Umbilical cord (tissue), 2 donors: ENCODE measurements at places on chromosomes 2 and 18.
A peak's percentile ranks its signal among the peaks of the same experiment; 100 is the strongest.

DNA sequence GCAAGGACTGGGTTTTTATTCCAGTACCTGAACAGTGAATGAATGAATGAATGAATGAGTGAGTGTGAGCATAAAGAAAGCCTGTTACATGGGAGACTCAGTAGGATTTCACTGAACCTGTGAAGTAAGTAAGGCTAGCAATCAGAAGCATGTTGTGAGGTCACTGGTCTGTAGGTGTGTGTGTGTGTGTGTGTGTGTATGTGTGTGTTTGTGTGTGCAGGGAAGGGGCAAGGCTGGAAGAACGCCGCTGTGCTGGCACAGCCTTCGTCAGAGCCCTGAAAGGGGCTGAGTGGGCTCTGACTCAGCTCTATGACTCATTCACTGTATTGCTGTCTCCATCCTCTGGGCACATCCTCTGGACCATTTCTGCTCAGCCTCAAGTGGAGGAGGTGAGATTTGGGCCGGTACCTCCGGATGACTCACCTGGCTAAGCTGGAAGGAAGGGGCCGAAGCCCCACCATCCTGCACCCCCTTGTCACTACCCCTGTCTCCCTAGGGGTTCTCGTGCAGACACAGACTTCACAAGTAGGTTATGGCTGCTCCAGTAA, 51.4 kb upstream of the MRPL33 start:
- peak; percentile 69 for DNase-seq

DNA sequence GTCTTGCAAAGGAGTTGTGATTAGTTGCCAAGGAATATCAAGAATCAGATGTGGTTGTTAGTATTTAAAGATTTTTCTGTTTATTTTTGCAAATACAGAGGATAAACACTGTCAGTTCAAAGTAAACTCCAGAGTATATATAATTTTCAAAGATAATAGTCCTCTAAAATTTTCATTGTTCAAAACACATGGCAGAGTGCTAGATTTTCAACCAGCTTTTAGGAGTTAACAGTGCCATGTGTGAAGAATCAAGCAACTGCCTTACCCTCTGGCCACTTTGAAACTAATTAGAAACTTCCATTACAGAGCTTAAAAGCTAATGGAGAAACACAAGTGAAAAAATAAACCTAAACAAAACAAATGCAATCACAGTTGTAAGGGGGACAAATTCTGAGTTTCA, 1605.6 kb upstream of the ZEB2 start:
- no peak for DNase-seq

DNA sequence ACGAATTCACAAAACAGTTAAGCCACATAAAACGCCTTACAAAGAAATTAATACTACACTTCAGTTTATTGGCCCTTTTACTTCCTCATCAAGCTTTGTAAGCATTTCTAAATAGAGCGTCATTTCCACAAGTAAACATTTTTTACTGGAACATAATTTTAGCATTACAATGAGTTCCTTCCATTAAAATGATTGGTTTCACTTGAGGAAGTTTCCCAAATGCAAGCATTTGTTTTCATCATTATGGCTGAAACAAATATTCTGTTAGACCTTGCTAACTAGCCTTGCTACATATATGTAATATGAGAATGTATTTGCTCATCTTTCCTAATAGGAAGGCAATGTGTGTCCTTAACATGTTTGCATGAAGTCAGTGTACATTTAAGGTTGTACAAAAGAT, 579.1 kb downstream of the IRS1 start:
- DNase-seq = no peak

- no peak for DNase-seq
Measured at GRCh38 chr2:174344716-174345461, 10.1 kb downstream of the SP9 start.

GRCh38 chr18:9055185-9055584, 47.3 kb upstream of the NDUFV2 start:
- peak; percentile 34 for DNase-seq

DNA sequence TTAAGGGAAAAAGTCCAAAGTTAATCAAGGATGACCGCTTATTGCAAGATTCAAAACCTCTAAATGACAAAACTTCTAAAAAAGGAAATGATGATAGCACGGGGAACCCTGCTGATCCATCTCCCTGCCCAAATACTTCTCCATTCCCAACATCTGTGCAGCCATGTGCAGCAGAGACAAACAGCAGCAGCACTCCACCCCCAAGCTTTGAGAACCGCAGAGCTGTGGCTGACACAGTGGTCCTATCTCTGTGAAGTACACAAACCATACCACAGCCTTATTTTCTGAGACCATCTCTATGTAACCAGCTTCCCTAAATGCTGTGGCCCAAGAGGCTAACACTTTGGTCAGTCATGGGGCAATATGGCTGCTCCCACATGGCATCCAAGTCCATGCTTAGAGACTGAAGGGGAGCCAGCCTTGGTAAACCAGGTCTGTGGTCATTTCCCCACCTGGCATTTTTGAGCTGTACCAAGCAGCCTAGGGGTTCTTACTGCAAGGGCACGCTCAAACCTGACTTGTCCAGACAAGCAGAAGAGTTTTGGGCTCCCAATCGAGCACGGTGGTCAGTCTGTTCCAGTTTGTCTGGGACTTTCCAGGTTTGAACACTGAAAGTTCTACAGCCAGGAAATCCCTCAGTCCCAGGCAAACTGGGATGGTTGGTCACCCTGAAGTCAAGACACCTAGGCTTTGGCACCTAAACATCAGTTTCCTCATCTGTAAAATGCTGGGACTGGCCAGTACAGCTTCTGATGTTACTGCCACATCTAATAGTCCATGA, 17.1 kb upstream of the NFE2L2 start:
- no peak for DNase-seq

- DNase-seq = peak; percentile 85
Measured at GRCh38 chr2:177147093-177147694, 65.4 kb upstream of the HNRNPA3 start.

DNA sequence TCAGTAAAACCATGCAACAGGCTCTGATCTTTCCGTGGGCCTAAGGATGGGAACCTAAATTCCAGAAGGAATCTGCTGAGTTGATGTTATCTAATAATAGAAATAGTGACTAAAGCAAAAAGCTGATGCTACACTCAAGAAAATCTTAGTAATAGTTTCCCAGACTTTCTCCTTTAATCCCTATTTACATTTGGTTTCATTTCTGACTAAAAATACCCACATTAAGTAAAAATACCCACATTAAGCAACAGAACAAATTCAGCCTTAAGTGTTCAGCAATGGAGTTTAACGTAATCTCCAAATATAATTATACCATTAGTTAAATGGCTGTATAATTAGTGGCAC, 50.3 kb downstream of the CCBE1 start:
- DNase-seq = peak; percentile 31

DNA sequence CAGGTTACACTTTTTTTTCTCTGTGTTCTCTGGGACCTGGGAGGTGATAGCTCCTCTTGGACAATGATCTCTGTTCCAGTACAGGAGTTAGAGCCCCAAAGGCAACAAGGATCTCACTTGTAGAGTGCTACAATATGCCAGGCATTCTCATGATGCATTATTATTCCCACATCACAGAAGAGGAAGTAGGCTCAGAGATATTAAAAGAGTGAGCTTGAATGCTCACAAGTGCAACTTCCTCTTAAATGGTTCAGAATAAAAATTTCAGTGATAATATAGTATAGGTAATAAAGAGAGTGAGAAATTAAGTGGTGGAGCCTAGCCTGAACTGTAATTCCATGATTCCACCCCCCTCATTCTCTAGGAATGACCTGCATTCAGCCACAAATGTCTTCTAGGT, 21.4 kb downstream of the POLE4 start:
- no peak for DNase-seq

- no peak for DNase-seq
Measured at GRCh38 chr2:165068487-165068757, 113.1 kb upstream of the SLC38A11 start.

GRCh38 chr2:46873604-46874068, 42.0 kb downstream of the MCFD2 start:
- peak; percentile 89 for DNase-seq

GRCh38 chr2:65727816-65728215, 295.4 kb upstream of the SPRED2 start:
- no peak for DNase-seq

- peak; percentile 61 for DNase-seq
Measured at GRCh38 chr18:62663731-62664336, 51.5 kb upstream of the PHLPP1 start.

GRCh38 chr18:23593720-23594119, 7.4 kb upstream of the NPC1 start:
- no peak for DNase-seq

DNA sequence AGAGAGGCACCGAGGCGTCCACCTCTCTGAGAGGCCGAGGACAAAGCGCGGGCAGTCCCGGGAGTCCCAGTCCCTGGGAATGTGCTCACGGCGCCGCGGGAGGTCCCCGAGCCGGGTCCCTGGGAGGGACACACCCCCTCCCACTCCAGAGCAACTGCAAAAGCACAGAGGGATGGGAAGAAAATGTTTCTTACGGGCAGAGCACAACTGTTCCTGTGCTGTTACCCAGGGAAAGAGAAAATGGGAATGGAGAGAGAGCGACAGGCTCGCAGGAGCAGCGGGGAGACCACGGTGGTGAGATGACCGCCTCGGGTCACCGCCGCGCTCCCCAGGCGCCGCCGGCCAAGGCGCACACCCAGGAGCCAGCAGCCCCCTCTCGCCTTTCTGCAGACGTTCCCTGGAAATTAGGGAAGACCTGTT, 1.2 kb upstream of the BCL11A start:
- peak; percentile 50 for DNase-seq

- DNase-seq = no peak
Measured at GRCh38 chr2:71670430-71670795, 217.1 kb downstream of the DYSF start.

- no peak for DNase-seq
Measured at GRCh38 chr2:44285174-44285573, 9.9 kb downstream of the SLC3A1 start.

DNA sequence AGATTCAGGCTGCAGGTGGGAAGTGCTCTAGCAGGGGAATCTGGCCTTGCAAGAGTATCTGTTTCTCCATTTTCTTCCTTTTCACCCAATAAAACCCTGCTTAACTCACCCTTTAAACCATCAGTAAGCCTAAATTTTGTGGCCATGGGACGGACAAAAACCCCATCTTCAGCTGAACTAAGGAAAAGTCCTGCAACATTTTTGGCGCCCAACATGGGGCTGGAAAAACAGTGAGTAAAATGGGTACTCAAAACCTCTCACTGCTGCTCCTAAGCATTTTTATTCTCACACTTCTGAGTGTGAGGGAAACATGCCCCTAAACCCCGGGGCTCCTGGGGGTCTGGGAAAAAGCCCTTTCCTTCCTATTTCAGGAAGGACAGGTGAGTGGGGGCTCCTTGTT, 414.3 kb downstream of the ZNF804A start:
- no peak for DNase-seq

- no peak for DNase-seq
Measured at GRCh38 chr2:98901291-98901690, 34.7 kb downstream of the CRACDL start.

GRCh38 chr18:49980896-49981295, 167.6 kb upstream of the ACAA2 start:
- DNase-seq = no peak

DNA sequence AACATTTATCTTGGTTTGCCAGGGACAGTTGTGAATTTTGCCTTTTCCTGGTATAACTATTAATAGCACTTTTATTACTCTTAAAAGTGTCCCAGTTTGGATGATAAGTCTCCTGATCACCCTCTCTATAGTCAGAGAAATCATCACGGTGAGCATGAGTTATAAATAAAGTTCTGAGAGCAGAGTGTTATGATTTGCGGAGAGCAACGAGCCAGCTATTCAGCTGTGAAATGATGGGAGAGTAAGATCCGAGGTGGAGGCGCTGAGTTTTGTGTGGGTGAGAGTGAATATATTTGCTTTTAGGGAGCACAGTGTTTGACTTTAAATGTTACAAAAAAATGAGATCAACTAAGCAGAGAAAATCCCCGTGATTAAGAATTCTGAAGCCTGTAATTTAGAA, 179.6 kb downstream of the DSC3 start:
- no peak for DNase-seq

GRCh38 chr2:95166065-95166763, 605 bp downstream of the ZNF2 start:
- DNase-seq = no peak

DNA sequence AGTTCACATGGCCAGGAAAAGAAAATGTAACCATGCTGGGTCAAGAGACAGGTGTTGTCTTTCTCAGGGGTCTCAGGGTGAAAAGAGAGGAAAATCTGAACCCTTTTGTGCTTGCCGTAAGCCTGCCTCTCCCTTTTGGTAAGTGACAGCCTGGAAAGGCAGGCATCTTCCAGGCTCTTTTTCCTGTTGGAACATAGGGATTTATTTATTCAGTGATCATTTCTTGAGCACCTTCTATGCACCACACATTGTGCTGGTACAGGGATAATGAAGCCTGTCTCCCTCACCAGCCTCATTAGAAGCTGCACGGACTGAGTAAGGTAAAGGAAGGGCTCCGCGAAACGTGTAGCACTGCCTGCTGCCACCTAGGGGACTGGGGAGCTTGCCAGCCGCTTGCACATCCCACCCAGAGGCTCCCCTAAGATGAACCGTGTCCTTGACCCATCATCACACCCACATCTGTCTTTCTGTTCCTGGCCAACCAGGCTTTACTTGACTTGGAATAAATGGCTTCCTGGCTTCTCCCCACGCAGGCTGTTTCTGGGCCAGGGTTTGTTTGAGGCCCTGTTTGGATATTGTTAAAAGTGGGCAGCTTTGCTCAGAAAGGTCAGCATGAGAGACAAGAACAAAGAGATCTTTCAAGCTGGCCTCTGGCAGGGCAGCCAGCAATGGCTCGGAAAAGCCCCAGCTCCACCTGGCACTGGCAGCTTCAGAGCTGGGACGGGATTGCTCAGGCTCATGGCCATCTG, 73.3 kb upstream of the MCFD2 start:
- no peak for DNase-seq

DNA sequence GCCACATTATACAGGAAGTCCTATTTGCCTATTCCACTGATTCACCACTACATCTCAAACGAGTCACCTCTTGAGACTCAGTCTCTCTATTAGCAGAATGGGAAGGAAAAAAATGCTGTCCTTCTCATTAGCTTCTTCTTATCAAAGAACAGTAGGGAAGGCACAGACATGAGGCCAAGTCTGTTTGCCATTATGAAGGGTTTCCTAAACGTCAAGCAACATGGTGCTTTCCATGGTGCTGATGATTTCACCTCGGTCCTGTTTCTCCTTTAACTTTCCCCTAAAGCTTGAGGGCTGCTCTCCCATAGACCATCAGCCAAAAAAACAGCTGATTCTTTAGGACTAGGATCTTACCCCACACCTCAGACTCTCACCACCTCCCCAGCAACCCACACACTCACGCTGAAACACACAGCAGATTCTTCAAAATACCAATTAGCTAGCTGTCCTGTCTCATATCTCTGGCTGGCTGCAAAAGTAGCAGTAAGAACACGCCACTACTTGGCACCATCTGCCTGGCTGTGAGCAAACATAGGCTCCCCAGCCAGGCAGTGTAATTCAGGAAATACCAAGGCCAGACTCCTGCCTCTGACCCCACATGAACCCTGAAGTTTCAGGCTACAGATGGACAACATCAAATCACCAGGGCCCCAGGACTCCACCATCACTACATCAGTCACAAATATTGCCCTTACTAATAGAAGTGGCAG, 30.5 kb downstream of the GALNT14 start:
- peak; percentile 14 for DNase-seq
